RPMI7951 (cell line): ENCODE measurements at places on chromosomes 1 and 21. TPM values are rescaled to one million over a fixed set of nuclear protein-coding genes. Genes with fewer than 3 reads are reported as not detected.

GRCh38 chr1:212678456-212679410 lies 20.9 kb downstream of the BATF3 start:
- no peak for DNase-seq

Gene GJB3
- total RNA-seq: not detected in 2 replicates

- peak; percentile 64 for DNase-seq
These were observed at the start of gene SIM2 for GRCh38 chr21:36698981-36699545. Gene SIM2 (plus strand): TSS chr21:36699115. CDS start chr21:36699747, 632 bp downstream.

- DNase-seq: no peak
These were observed 5.1 kb upstream of the FYB2 start for GRCh38 chr1:56824271-56824670.

Gene FMN2
- total RNA-seq: 19.8 and 25.8 TPM in 2 replicates

Gene FAM110D
- total RNA-seq: not detected in 2 replicates

DNA sequence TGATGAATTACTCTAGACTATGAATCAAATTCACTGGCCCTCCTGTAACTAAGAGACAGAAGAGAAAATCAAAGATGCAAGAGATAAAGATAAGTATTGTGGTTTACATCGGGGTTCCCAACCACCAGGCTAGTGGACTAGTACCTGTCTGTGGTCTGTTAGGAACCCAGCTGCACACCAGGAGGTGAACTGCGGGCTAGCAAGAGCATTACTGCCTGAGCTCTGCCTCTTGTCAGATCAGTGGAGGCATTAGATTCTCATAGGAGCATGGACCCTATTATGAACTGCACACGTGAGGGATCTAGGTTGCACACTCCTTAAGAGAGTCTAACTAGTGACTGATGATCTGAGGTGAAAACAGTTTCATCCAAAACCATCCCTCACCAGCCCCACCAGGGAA lies 58.9 kb upstream of the DUSP10 start:
- DNase-seq: no peak

DNA sequence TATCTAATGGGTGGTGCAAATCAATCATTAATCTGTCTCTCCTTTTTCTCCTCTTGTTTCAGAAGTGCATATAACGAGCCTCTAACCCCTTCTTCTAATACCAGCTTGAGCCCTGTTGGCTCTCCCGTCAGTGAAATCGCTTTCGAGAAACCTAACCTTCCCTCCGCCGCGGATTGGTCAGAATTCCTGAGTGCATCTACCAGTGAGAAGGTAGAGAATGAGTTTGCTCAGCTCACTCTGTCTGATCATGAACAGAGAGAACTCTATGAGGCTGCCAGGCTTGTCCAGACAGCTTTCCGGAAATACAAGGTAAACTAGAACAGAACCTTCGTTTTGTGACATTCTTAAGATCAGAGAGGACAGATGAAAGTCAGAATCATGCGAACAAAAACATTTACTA lies 25.3 kb upstream of the VAMP3 start:
- no peak for DNase-seq

Gene MAPKAPK2
- 20.7 and 28.6 TPM in 2 replicates for total RNA-seq

Gene KDM5B
- 33.3 and 35.0 TPM in 2 replicates for total RNA-seq

DNA sequence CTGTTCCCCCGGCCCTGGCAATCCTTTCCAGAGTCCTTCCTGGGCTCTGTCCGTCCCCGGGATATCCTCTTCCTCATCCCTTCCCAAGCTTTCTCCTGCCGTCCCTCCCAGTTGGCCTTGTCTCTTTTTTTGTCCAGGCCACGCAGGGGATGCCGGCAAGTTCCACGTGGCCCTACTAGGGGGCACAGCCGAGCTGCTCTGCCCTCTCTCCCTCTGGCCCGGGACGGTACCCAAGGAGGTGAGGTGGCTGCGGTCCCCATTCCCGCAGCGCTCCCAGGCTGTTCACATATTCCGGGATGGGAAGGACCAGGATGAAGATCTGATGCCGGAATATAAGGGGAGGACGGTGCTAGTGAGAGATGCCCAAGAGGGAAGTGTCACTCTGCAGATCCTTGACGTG lies 13.4 kb upstream of the SVBP start:
- no peak for DNase-seq
